Urinary bladder (tissue), 4 donors: ENCODE measurements at places on chromosomes 12 and 14.

- no peak for DNase-seq
Measured at GRCh38 chr12:93734784-93735183, 57.6 kb downstream of the CRADD start.

DNA sequence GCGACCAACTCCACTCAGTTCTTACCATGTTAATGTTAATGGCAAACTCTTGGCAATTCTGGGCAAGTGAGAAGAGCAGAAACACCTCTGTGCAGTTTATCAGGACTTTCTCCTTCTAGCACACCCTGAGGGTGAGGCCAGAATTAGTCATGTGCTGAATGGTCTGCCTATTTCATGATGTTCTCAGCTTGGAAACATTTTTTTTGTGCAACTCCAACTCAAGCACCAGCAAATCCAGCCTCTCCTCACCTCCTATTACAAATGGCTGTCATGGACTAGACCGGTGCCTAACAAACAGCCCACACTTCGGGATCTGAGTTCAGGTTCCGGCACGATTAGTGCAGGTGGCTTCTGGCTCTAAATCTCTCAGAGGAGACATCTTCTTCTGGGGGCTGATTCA is 246.0 kb downstream of the ZFP36L1 start:
- no peak for DNase-seq

DNA sequence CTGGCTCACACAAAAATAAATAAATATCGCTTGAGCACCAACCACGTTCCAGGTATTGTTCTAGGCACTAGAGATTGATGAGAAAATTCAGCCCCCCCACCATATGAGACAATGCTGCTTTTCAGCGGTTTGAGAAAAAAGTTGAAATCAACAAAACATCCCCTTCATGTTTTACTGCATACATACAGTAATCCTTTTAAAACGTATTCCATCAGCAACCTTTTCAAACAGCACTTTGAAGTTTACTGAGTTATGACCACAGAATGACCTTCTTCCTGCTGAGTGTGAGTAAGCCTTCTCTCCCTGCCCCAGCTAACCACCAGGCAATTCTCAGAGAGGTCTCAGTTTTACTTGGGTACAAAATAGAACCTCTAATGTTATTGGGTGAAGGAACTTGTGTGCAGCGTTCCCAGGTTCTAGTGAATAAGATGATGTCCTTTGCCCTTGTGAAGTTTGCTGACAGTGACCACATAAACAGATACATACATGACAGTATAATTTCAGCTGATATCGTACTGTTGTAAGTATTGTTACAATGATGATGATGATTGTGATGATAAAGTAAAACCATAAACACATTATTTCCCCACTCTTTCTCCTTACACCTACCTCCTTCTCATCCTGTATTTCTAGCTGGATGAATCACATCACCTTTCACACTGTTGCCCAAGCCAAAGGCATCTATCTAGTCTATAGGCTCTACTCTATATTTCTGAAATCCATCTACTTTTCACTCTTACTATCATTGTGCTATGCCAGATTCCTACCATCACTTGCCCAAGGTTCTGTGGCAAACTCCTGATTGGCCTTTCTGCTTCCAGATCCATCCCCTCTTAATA is 124.4 kb upstream of the KRR1 start:
- DNase-seq: no peak

DNA sequence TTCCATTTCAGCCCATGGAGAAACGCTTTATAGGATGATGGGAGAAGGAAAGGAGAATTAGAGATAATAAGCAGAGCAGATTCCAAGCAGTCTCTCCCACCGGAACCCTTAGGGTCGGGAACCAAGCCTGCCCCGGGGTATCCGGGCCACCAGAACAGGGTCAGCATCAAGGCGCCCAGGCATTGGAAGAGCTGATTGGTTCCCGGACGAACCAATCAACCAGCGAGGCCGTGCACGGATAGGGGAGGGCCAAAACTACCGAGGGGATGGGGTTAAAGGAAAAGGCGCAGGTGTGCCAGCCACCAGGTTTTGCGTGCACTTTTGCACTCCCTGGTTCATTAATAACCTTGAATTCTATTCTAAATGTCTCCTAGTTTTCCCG is 1.7 kb downstream of the PPM1H start:
- DNase-seq: no peak

GRCh38 chr12:12684375-12685106 is 11.4 kb downstream of the GPR19 start:
- DNase-seq: peak; percentile 39

DNA sequence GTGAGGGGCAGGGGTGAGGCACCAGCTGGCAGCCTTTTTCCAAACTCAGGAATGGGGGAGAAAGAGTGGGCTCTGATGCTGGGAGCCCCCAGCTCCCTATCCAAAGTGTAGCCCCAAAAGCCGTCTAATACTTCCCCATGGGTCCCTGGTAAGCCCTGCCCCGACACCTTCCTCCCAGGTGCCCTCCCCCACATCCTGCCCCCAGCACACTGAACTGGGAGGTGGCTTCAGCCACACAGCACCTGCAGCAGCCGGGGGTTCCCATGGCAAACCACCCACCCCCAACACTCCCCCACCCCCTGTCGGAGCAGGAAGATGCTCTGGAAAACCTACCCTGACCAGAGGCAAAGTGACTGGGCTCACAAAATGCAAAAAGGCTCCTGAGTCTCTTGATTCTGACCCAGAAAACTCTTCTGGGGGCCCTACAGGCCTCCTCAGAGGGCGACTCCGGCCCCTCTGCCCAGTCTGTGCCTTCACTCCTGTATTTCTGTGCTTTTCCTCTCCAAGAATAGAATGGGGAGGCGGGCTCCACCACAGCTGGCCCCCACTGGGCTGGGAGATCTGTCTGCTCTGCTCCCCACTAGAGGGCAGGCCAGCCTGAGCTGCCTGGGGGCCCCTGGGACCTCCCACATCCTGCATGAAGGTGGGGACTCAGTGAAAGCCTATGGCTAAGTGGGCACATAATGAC is 81.6 kb downstream of the ITPK1 start:
- no peak for DNase-seq

- DNase-seq: no peak
Measured at GRCh38 chr14:56585461-56586084, 6.0 kb downstream of the TMEM260 start.

DNA sequence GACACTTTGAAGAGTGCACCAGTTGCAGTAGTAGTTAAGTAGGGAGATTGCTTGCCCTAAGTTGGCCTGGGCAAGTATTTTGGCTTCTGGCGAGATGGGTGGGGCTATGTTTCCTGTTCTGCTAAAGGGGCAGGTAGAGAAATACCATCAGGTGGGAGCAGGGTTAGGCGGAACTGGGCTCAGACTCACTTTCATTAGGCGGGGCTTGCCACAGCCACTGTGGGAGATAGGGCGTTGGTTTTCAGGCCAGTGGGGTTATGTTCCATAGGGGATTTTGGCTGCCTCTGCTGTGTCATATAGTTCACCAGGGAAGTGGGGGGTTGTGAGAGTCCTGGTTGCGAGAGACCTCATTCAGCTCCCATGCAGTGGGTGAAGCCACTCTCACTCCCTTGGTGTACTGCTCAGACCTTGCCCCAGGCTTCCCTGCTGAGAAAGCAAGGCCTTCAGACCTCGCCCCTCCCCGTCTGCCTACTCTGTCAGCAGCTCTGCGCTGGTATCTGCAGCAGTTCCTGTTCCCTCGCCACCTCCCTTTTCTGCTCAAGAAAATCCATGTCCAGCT is 43.3 kb downstream of the AEBP2 start:
- DNase-seq: no peak

GRCh38 chr14:48350971-48351370 is 675.6 kb upstream of the MDGA2 start:
- DNase-seq: no peak

DNA sequence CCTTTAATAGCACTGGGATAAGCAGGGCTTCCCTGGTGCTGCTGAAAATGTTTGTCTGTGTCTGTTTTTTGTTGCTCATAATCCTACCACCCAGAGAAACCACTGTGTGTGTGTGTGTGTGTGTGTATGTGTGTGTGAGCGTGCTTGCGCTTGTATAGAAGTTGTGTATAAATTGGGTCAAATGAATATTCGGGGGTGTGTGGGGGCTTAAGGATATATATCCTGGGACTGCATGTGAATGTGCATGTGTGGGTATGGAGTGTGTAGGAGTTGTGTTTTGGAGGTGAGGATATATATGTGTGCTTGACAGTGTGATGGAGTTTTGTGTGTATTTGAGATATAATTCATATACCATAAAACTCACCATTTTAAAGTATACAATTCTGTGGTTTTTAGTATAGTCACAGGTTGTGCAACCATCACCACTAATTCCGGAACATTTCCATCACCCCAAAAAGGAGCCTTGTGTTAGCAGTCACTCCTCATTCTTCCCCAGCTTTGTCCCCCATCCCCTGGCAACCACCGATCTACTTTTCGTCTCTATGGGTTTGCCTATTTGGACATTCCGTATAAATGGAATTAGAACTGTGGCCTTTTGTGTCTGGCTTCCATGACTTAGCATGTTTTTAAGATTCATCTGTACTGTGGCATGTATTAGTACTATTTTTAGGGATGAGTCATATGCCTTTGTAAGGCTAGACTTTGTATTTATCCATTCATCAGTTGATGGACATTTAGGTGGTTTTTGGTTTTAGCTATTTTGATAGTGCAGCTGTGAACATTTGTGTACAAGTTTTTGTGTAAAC is 25.6 kb downstream of the TCTN1 start:
- DNase-seq: no peak

DNA sequence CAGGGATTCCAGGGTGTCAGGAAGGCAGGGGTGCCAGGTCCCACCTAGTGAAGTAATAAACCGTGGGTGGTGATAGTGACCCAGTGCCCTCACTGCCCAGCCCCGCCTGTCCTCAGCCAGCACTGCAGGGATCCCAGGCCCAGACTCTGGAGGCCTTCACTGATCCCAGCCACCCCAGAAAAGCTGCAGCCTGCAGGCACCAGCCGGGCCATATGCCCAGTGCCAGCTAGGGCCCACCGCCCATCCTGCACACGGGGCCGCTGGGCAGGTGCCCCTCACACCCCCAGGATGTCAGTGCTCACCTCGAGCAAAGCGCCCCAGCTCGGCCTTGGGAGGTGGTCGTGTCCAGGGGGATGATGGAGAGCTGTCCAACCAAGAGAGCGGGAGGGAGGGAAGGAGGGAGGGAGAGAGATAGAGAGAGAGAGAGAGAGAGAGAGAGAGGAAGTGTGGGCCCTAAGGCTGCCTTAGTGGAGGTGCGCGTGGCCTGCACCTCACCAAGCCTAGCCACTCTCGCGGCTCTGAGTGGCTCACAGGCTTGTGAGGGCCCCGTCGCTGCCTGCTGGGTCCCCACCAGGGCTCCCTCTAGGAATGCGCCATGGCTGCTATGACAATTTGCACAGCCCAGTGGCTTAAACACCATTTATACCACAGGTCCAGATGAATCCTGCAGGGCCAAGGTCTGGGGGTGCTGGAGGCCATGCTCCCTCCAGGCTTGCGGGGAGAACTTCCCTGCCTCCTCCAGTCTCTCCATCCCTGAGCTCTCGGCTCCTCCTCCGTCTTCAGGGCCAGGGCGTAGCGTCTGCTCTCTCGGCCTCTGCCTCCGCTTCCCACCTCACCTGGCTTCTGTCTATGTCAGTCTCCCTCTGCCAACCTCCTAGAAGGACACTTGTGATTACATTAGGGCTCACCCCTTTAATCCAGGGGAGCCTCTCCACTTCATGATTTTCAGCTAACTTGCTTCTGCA is 401.0 kb downstream of the TMEM121 start:
- DNase-seq: no peak

DNA sequence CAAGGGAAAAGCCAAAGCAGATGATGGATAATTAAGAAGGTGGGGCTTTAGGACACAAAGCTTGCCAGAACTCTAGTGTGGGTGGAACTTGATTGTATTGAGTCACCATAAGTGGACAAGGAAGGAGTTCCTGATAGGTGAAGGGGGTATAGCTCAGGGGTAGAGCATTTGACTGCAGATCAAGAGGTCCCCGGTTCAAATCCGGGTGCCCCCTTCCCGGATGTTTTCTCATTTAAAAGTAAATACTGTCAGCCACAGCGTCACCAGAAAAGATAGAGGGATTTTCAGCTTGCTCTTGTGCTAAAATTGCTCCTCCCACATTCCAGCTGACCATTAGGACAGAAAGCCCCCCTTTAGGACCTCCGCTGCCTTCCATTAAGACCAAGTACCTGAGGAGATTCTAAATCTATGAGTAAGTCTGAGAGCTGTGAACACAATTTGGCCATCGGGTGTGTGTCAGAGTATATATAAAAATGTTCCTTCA is 36.6 kb downstream of the DCAF4 start:
- no peak for DNase-seq

- no peak for DNase-seq
Measured at GRCh38 chr12:49616533-49617219, 6.7 kb upstream of the PRPF40B start.

GRCh38 chr12:88365403-88365802 is 214.9 kb downstream of the KITLG start:
- no peak for DNase-seq

- no peak for DNase-seq
Measured at GRCh38 chr12:127455347-127456265, 811.4 kb upstream of the TMEM132C start.

GRCh38 chr12:3299929-3300832 is 190.8 kb upstream of the PRMT8 start:
- peak; percentile 73 for DNase-seq

GRCh38 chr12:30211743-30212142 is 428.0 kb upstream of the TMTC1 start:
- DNase-seq: no peak

GRCh38 chr14:95337041-95337595 is 17.4 kb upstream of the CLMN start:
- DNase-seq: no peak

- DNase-seq: no peak
Measured at GRCh38 chr12:10847744-10848143, 1.5 kb downstream of the PRR4 start.

DNA sequence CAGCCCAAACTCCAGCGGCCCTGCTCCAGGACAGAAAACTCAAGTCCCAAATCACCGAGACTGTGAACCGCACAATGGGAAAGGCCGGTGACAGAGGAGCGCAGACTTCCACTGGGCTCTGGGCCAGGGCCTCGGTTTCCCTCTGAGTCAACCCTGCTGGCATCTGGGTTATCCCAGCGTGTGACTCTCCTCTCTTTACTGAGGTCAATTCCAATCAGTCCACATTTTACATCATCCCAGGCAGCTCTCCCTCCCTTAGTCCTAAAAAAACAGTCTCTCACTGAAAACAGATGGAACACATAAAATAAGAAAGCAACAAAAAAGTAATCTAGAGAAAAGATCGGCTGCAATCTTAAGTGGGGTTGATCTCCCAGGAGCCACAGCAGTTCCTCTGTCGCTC is 36.9 kb downstream of the ITPK1 start:
- DNase-seq: no peak

DNA sequence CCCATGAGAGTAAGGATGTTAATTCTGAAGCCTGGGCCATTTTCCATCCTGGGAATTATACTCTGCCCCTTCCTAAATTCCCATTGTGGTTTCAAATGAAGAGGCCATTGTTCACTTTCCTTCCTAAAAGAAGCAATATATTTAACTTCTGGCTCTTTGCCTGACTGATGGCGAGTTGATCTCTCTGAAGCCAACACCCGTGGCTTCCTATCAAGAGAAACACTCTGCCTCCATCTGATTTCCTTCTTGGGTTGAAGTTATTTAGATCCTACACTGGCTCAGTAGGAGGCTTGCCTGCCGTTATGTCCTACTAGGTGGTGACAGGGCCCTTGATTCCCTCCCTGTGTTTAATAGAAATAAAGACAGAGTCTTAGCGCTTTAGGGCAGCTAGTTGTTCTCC is 97.4 kb downstream of the PRKCH start:
- no peak for DNase-seq
